ENCODE measurements at places on chromosomes 5 and 9.
A peak's percentile ranks its signal among the peaks of the same experiment; 100 is the strongest.

GRCh38 chr5:155727512-155728145 is 599.3 kb upstream of the SGCD start:
- DNase-seq: no peak
- H3K4me3 ChIP-seq: no peak overlapping the region
- H3K27ac ChIP-seq: no peak overlapping the region
- H3K36me3 ChIP-seq: no peaks in the 10 kb centered on the region
- H3K4me1 ChIP-seq: no peaks in the 10 kb centered on the region

- peak overlapping the region; percentile 51 for H3K27ac ChIP-seq
- no peaks in the 10 kb centered on the region for H3K36me3 ChIP-seq
- H3K4me3 ChIP-seq: no peak overlapping the region
- peaks cover 38% of the 10 kb centered on the region for H3K4me1 ChIP-seq
Observed at GRCh38 chr9:33185858-33186257, 18.7 kb upstream of the B4GALT1 start.

DNA sequence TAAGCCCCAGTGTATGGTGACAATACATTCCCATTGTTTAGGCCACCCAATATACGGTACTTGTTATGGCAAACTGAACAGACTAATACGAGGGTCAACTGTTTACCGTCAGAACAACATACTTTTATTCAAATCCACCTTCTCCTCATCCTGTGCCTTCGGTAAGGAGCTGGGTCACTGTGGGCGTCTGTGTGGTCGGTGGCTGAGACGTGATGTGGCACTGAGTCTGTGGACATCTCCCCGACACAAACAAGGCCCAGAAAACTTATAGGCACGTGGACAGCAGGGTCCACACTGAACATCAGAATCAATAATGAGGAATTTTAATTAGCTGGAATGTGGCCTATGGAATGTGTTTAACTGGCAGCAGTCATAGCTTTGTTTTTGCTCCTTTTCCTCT is 154.3 kb upstream of the IRX2 start:
- no peaks in the 10 kb centered on the region for H3K27me3 ChIP-seq
- H3K27ac ChIP-seq: no peak overlapping the region
- no peak for DNase-seq
- no peak overlapping the region for H3K4me3 ChIP-seq
- no peaks in the 10 kb centered on the region for H3K4me1 ChIP-seq

DNA sequence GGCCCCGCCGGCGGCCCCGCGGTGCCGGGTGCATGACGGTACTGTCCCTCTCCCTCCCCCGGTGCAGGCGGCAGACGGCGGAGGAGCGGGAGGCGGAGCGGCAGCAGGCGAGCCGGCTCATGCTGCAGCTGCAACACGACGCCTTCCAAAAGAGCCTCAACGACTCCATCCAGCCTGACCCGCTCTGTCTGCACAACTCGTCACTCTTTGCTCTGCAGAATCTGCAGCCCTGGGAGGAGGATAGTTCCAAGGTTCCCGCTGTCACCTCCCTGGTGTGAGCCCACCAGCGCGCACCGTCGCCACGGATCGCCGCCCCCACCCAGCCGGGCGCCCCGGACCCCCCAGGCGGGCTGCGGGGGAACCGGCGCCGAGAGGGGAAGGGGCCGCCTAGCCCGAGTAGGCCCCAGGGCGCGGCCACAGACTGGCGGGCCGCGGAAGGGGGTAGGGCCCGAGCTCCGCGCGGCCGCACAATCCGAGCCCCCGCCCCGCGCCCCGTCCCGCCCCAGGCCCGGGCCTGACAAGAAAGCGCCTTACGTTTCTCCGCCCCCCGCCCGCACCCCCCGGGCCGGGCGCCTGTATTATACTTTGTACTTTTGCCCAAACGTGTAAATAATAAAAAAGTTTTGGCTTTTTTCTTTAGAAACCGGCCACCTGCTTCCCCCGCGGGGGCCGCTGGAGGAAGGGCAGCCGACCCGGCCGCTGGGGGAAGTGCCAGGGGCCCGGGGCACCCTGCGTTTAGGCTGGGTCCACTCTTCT is 2.5 kb downstream of the TLX3 start:
- H3K27me3 ChIP-seq: peaks cover 100% of the 10 kb centered on the region
- no peak overlapping the region for H3K27ac ChIP-seq
- peak; percentile 64 for DNase-seq
- no peaks in the 10 kb centered on the region for H3K4me1 ChIP-seq
- no peaks in the 10 kb centered on the region for H3K36me3 ChIP-seq
- no peak overlapping the region for H3K4me3 ChIP-seq

DNA sequence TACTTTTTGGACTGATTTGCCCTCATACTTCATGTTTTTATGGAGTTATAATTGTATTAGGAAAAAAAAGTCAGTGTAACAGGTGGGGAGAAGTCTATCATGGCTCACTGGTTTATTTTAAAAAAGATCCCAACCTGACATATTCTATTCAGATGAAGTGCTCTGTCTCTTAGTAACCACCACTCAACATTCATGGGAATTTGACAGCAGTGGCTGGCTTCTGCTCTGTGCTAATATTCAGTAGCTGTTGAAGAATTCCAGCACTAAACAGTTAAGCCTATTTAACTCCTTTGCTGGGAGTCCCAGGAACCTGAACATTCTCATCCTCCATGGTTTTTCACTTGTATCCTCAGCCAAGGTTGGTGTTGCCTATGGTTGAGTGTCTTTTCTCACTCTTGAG is 23.1 kb downstream of the CMYA5 start:
- no peak for DNase-seq
- no peaks in the 10 kb centered on the region for H3K4me1 ChIP-seq
- H3K27ac ChIP-seq: no peak overlapping the region
- H3K36me3 ChIP-seq: no peaks in the 10 kb centered on the region
- no peaks in the 10 kb centered on the region for H3K27me3 ChIP-seq
- no peak overlapping the region for H3K4me3 ChIP-seq

- no peak overlapping the region for H3K27ac ChIP-seq
- no peaks in the 10 kb centered on the region for H3K27me3 ChIP-seq
- H3K4me3 ChIP-seq: no peak overlapping the region
- H3K36me3 ChIP-seq: no peaks in the 10 kb centered on the region
- no peaks in the 10 kb centered on the region for H3K4me1 ChIP-seq
Observed at GRCh38 chr5:117999939-118000549, 988.3 kb downstream of the DTWD2 start.

GRCh38 chr5:143860211-143860610 is 48.2 kb downstream of the HMHB1 start:
- DNase-seq: no peak
- H3K4me3 ChIP-seq: no peak overlapping the region
- H3K27me3 ChIP-seq: no peaks in the 10 kb centered on the region
- no peaks in the 10 kb centered on the region for H3K36me3 ChIP-seq

DNA sequence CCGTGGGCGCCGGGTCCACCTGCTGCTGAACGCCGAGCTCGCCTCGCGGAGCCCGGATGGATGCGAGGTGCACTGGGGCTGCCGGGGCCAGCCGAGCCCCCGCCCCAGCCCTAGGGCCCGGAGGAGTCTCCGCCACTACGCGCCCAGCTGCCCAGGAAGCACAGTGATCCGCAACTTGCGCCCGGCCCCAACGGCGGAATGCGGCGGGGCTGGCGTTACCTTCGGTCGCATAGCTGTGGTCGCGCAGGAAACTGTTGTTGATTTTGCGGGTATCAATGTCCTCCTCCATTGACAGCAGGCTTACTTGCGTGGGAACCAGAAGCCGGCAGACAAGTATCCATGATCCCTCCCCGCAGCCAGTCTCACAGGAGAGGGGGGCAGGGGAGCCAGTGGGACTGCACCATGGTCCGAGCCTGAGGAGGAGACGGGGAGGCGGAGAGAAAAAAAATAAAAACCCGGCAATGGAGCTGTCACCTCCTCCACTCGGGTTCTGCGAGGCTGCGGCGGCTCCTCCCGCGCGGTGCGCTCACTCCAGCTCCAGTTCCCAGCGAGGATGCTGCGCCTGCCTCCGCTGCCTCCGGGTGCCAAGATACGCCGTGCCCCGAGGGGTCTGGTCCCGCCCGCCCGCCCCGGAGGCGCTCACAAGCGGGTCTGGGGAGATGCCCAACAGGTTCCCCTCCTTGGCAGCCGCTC is 628 bp downstream of the PPP2R2B start:
- peaks cover 2% of the 10 kb centered on the region for H3K4me1 ChIP-seq
- peak overlapping the region; percentile 39 for H3K4me3 ChIP-seq
- peaks cover 4% of the 10 kb centered on the region for H3K27me3 ChIP-seq
- no peak overlapping the region for H3K27ac ChIP-seq
- no peaks in the 10 kb centered on the region for H3K36me3 ChIP-seq
- DNase-seq: peak; percentile 65

DNA sequence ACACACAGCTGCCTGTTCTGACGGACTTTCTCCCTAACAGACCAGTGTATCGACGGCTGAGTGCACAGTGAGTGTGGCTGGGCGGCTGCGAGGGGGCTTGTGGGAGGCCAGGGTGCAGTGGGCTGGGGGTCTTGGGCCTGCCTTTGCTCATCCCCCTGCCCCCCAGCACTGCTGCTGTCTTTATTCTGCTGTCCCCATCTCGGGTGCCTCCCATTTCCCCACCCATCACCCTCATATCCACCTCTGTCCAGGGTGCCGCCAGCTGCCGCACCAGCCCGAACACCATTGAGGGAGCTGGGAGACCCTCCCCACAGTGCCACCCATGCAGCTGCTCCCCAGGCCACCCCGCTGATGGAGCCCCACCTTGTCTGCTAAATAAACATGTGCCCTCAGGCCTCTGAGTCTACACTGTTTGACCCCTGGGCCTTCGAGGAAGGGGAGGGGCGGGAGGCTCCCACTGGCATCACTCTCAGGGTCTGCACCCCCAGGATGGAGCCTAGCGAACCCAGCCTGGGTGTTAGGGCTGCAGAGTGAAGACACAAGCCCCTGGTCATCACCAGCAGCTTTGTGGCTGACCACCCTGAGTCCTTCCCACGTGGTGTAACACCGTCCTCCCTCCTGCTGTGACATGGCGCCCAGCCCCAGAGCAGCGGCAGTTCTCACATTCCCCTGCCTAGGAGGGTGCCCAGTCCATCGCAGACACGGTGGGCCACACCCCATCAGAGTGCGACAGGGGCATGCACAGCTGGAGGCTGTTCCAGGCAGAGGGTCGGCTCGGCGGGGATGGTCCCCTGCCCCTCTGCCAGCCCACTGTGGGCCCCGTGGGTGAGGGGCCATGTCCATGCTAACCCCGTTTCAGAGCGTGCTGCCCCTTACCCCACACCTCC is 4.0 kb downstream of the LCN2 start:
- no peak for DNase-seq
- H3K4me3 ChIP-seq: no peak overlapping the region
- peaks cover 13% of the 10 kb centered on the region for H3K4me1 ChIP-seq
- no peak overlapping the region for H3K27ac ChIP-seq
- H3K36me3 ChIP-seq: no peaks in the 10 kb centered on the region
